ENCODE measurements at places on chromosomes 7 and 10.

DNA sequence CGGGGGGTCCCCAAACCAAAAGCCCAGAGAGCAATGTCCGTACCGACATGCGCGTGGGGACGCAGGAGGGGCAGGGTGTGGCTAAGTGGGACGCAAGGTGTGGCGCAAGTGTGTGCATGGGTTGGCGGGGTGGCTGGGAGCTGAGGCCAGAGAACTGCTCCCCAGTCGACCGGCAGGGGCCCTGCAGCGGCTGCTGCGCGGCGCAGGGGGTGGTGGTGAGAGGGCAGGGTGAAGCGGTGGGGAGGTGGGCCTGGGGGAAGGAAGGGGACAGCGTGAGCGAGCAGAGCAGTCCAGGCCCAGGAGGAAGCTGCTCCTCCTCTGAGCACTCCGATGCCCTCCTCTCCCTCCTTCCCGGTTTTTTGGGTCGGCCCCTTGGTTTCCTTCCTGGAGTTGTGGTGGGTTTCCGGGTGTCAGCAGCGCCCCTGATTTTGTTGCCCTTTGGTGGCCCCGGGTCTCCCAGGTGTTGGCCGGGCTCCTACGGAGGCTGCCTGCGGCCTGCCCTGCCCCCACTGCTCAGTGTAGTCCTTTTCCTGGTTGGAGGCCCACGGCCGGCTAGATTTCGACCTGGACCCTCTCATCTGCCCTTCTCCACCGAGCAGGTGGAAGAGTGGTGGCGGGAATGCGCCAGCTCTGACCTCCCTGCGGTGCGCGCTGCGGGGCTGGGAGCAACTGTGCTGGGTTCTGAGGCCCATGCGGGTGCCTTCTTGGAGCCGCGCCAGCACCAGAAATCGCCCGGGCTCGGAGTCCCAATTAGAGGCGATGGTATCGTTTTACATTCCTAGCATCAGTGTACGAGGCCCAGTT lies 40.5 kb upstream of the COMTD1 start:
- no peak for DNase-seq

DNA sequence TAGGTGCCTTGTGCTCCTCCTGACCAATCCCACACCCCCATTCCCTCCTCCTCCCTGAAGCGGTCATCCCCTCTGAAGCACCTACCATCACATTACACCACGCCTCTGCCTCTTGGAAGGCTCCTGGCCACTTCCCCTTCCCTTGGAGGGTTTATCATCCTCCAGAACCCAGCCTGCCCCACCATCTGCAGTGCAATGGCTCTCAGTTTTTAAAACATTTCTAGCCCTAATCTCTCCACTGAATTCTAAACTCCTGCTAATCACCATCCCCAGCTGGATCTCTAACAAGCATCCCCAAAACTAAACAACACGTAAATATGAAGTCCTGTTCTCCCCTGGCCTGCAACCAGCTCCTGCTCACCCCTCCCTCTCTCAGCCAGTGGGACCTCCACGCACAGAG lies 70.6 kb downstream of the PIP4K2A start:
- no peak for DNase-seq

DNA sequence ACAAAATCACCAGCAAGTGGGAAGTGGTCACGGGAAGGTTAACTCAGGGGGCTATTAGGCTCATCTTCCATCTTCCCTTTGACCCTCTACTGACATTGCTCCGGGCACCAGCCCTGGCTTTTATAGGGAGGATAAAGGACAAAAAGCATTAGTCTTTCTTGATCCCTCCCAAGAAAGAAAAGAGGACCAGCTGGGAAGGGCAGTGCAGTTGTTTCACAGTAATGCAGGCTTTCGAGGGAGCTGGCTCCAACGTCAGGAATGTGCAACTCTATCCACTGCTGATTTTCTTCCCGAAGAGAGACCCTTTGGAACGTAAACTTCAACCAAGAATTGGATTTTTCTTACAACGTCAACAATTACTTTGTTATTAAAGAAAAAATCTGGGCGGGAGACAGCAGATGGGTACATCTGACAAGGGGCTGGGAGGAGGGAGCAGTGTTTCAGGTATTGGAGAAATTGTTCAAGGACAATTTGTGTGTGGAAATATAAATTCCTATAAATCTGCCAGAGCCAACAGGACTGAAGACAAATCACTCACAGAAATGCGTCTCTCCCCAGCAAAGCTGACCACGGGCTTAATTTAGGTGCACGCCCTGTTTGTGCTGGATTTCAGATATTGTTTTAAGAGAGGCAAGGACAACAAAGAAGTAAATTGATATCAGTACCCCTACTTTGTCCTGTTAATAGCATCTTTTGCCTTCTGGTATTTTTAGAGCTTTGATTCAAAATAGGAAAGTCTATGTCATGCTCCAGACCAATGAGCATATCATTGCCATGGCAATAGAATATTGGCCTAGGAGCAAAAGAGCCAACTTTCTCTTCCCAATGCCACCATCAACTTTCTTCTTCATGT lies 23.4 kb upstream of the ARID5B start:
- no peak for DNase-seq

DNA sequence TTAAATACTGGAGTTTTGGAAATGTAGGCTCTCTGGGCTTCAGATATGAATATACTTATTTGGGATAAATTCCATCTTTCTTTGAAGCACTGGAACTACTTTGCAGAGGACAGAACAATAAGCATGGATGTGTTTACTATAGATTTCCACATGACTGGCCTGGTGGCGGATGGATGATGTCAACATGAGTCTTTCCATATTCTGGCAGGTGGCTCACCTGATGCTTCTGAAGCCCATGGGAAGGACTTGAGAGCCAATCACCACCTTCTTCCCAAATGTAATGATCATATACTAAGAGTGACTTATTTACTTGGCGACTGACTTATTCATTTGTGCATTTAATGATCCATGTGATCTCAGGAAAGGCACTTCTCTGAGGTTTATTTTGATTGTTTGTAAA lies 110.5 kb downstream of the FANK1 start:
- DNase-seq: no peak

GRCh38 chr7:154750353-154750801 lies 252.5 kb downstream of the PAXIP1 start:
- no peak for DNase-seq

GRCh38 chr10:100829097-100829870 lies 83.5 kb upstream of the SLF2 start:
- DNase-seq: no peak

GRCh38 chr7:26441002-26441521 lies 149.4 kb downstream of the SNX10 start:
- DNase-seq: no peak

- no peak for DNase-seq
These were observed 14.5 kb upstream of the GPR146 start for GRCh38 chr7:1029637-1030443.

DNA sequence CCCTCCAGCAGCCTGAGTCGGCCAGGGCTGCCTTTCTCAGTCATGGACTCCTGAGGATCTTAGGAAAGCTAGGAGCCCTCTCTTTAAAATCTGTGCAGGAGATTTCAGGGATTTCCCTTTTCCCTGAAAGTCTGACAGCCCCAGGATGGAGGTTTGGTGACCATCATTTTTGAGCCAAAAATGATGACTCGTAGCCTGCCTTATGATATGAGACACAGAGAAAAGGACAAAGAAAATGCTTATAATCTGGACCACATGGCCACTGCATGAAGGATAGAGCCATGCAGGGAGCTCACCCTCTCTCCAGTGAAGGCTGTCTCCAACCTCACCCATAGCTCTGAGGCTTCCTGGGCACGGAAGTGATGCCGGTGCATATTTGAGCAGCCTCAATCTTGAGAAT lies 106.6 kb upstream of the CHST15 start:
- no peak for DNase-seq

DNA sequence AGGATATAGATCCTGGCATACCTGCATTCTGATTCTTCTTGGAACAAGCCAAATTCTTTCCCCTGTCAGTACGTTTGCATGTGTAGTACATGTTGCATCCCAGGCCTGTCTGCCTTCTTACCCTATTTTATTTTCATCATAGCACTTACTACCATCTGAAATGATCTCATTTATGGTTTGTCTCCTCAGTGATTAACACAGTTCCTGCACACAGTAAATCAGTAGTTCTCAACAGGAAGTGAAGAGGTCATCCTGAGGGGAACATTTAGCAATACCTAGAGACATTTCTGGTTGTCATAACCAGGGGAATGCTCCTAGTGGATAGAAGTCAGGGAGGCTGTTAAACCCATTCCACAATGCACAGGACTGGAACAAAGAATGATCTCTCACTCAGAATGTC lies 38.2 kb upstream of the SLC26A4 start:
- no peak for DNase-seq

- no peak for DNase-seq
These were observed 216.2 kb downstream of the KIAA1217 start for GRCh38 chr10:24425151-24425550.

- DNase-seq: no peak
These were observed 296.2 kb downstream of the MAGI2 start for GRCh38 chr7:79157281-79157680.

DNA sequence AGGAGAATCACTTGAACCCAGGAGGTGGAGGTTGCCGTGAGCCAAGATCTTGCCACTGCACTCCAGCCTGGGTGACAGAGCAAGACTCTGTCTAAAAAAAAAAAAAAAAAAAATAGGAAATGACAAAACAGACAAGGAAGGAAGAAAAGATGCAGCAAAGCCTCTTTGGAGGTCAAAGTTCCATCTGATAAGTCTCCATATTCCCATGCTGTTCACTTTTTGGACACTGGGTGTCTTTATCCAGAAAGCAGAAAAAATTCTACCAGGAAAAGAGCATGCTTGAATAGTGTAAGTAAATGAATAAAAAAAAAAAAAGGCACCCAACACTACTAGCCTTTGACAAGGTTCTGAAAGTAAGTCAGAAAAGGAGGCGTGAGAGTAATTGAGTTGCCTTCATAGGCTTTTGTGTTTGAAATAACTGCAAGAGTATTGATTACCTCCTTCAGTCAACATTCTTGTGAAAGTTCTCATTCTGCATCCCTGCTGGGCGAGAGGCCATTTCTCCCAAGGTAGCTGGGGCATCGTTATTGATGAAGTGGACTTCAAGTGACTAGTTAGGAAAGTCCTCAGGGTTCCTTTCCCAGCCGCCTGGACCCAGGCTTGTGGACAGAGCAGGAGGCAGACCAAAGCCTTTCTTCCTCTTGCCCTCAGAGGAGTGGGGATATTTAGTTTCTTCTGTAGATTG lies 133.3 kb upstream of the KIF5B start:
- DNase-seq: no peak

GRCh38 chr7:138875794-138876193 lies 77.8 kb upstream of the ATP6V0A4 start:
- no peak for DNase-seq

- DNase-seq: no peak
These were observed 340.0 kb upstream of the NRG3 start for GRCh38 chr10:81534991-81535390.

DNA sequence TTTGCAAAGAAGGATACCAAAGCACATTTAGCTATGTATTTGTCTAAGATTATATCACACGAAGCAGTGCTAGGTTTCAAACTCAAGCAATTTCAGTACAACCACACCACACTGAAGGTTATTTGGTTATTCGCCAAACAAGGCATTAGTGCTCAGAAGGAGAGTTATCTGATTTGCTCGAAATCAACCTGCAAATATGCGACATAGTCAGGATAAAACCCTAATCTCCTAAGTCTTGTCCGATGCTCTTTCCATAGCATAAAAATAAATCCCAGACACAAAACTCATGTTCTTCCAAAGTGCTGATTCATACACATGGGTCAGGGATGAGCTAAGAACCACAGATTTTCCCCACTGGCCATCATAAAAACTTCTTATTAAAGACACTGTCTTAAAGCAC lies 1288.0 kb upstream of the SORCS1 start:
- DNase-seq: no peak

- DNase-seq: no peak
These were observed 20.9 kb upstream of the LFNG start for GRCh38 chr7:2498708-2499107.

DNA sequence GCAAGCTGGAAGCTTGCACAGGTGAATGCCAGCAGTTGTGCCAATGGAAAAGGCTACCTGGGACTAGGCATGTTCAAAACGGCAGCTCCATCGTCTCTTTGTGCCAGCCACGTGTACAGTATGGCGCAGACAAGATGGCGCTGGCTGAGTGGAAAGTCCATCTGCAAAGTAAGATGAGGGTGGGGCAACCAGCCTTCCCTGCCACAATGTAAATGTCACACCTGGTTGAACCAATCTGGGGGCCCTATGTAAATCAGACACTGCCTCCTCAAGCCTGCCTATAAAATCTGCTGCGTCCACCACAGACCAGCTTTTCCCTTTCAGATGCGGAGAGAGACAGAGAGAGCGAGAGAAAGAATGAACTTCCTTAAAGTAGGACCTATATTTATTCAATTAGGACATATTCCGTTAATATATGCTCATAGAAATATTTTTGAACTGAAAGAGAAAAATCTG lies 18.5 kb upstream of the C7orf33 start:
- DNase-seq: no peak

DNA sequence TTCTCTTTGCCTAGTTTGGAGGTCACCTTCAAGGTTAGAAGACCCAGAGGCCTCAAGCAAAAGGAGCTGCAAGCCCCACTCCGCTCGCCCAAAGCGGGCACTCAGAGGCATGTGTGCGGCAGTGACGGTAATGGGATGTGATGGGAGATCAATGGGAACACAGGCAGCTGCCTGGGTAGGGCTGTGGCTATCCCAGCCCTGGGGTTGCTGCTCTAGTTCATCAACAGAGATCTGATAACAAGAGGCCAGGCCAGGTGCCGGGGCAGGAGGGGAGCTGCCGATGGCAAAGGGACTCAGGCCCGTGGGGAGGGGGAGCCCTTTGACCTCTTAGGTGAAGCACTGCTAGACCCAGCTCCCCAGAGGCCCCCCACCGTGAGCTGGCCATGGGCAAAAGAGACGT lies 52.0 kb upstream of the GNA12 start:
- no peak for DNase-seq

DNA sequence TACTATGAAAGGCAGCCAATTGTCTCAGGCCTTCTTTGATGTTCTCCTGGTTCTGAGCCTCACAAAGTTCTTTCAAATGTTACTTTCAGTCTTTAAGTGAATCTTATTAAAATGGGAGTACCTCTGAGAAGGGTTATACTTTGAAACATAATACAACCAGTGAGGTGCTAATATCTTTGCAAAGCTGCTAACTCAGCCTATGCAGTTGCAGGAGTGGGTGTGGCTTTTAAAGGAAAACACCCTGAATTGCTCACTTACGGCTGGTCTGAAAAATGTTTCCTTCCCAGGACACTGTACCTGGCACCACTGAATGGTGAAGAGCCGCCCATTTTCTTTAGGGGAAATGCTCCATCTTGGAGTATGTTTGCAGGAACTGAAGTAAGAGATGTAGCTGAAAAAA lies 130.9 kb downstream of the CHN2 start:
- no peak for DNase-seq

DNA sequence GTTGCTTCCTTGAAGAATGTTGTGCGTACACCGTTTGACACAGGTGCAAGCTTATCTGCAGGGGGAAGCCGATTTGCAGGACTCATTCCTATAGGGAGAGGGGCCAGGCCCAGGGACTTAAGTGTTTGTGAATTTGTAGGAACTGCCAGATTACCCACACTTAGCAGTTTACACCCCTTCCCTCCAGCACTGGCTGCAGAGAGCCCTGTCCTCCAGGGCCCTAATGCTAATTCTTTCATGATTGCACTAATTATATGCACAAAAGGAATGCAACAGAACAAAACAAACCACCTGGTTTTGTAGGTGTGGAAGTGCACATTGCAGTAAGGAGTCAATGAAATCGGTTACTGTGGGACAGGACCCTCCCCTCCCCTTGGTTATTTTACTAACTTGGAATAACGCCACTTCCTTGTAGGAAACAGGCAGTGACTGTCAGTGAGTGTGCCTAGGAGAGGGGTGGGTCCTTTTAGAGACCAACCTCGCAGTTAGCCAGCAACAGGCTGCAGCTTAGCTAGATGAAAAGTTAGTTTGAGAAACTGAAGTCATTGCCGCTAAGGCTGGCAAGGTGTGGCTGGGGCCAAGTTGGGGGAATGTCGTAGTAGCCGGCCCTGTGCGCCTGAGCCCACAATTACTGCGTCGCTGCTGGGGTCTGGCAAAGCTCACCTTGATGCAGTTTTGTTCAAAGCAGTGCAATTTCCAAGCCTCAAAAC lies 60.6 kb downstream of the CUX1 start:
- DNase-seq: no peak

All from stimulated activated CD4-positive, alpha-beta T cell treated with anti-CD3 and anti-CD28 coated beads, Interleukin-1b, Interleukin-23, amount 100 ng/mL, for 4 hours (primary cell).